ENCODE measurements at places on chromosomes 6 and 20.

DNA sequence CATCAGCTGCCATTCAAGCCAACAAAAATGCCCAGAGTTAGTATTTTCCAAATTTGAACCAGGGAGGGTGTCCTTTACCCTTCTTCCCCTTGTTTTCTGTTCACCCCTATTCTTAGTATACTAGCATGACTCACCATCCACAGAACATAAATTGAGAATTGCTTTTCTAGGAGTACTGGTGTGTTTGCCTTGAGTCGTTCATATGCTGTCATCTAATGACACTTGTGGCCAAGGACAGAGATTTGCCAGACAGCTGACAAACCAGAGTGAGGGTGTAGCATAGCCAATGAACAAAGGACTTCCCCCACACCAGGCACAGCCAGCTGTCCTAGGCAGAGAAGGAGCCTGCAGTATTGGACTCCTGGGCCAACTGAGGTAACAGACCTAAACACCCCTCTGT lies 62.2 kb downstream of the FILIP1 start:
- DNase-seq, result no peak

GRCh38 chr20:40279390-40279789 lies 409.6 kb downstream of the MAFB start:
- DNase-seq, result peak; percentile 59

- DNase-seq, result peak; percentile 80
Observed at GRCh38 chr6:2876210-2877056, 26.7 kb downstream of the SERPINB9 start.

GRCh38 chr6:47000842-47001241 lies 41.3 kb downstream of the ADGRF1 start:
- DNase-seq, result no peak

DNA sequence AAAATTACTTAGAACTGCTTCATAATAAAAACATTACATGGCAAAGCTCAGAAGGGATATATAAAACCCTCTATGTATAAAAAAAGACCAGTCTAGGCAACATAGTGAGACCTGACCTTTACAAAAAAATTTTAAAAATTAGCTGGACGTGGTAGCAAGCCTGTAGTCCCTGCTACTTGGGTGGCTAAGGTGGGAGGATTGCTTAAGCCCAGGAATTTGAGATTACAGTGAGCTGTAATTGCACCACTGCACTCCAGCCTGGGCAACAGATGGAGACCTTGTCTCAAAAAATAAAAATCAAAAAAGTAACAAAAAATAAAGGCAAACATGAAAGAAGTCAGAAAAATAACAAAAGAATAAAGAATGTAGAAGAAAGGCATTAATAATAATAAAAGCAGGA lies 21.5 kb upstream of the TPD52L1 start:
- no peak for DNase-seq

GRCh38 chr6:51105357-51105756 lies 286.7 kb downstream of the TFAP2B start:
- no peak for DNase-seq

DNA sequence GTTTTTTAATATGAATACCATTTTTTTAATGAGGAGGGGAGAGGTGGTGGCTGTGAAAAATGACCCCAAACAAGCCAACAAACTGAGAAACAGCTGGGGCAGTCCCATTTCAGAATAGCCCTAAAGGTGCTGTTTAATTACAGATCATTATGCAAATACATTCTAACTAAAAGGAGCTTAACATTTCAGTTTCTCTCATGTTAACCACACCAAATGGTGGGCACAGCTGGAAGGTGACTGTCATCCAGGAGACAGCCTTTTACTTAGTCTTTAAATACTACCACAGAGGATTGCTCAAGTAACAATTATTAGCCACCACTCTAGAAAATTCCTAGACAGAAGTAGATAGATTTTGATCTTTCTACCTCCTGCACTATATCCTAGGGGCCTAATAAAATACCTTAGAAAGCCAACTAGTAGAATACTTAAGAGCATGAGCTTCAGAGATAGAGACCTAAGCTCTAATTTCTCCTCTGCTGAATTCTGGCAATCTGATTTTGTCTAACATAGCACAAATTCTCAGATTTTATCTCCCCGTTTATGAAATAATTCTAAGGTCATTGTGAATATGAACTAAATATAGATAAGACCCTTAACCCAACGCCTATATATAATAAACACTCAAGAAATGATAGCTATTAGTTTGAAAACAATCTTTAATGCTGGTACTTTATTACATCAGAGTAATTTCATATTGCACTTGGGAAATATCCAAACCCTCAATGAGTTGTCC lies 615.1 kb upstream of the NRSN1 start:
- DNase-seq, result no peak
